Endothelial cell of umbilical vein (primary cell): ENCODE measurements at places on chromosomes 6 and 20. TPM values are rescaled to one million over a fixed set of nuclear protein-coding genes. Genes with fewer than 3 reads are reported as not detected.

GRCh38 chr20:420166-420620, 12.1 kb downstream of the RBCK1 start:
- DNase-seq = no peak

- DNase-seq = peak; percentile 82
These were observed 122.6 kb upstream of the MCHR2 start for GRCh38 chr6:100116411-100117194.

- DNase-seq = no peak
These were observed 41.9 kb upstream of the MRGBP start for GRCh38 chr20:62754122-62754990.

DNA sequence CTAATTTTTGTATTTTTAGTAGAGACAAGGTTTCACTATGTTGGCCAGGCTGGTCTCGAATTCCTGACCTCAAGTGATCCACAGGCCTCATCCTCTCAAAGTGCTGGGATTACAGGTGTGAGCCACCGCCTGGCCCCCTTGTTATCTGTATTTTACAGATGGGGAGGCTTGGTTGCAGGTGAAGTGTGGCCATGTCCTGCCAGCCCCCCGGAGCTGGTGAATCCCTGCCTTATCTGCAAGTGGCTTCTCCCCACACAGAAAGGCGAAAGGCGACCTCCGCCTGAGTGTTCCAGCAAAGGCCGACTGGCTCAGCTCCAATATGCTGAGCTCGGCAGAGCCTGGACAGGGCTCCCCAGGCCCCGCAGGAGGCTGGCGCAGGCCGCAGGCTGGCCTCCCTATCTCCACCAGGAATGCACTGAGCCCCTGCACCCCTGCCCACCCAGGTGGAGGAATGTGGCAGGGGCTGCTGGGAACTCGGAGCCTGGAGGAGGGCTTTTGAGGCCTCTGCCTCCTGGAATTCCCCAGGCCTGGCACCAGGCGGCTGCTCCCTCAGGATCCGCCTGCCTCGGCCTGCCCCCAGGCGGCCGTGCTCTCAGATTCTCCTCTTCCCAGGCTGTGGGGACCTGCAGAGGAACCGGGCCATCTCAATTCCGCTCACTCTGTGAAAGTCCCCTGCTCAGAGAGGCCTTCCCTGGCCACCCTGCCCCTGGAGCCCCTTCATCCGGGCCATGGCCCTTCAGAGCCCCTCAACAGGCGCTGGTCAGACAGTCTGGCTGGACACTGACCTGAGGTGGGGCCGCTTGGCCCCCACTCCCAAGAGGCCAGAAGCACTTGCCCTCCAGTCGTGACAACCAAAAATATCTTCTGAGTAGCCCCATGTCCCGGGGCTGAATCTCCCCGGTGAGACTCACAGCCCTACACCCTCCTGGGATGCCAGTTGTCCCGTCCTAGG, 9.3 kb upstream of the LAMA5 start:
- no peak for DNase-seq

- no peak for DNase-seq
These were observed 465.9 kb downstream of the KIF16B start for GRCh38 chr20:16107172-16107870.

GRCh38 chr20:24495266-24495665, 25.8 kb downstream of the SYNDIG1 start:
- DNase-seq = no peak

DNA sequence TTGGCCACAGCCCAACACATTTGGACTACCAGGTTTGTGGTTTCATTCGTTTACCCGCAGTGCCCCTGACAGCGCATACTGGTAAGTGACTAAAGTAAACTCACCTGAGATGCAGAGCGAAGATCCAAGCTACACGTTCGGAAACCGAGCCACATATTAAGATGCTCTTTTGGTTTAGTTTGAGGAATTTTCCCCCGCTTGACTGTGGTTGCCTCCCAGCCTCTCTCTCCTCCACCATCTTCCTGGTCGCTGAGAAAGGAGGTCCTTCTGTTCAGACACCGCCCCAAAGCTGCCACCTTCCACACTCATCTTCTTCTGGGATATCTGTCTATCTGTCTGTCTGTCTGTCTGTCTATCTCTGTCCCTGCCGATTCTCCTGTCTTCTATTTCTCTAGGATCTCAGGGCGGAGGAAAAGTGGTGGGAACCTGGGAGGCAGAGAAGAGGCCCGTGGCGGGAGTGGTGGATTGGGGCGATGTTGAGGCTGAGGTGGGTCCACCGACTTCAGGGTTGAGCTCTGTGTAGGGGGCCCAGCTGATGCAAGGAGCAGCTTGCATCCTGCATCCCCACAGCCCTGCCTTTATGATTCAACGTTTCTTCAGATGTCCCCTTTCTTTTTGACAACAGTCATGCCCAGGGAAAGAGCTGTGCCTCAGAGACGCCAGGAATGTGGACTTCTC, 196.9 kb upstream of the ZNF184 start:
- DNase-seq = no peak

- DNase-seq = no peak
These were observed 40.8 kb downstream of the KCNK17 start for GRCh38 chr6:39273406-39273821.

DNA sequence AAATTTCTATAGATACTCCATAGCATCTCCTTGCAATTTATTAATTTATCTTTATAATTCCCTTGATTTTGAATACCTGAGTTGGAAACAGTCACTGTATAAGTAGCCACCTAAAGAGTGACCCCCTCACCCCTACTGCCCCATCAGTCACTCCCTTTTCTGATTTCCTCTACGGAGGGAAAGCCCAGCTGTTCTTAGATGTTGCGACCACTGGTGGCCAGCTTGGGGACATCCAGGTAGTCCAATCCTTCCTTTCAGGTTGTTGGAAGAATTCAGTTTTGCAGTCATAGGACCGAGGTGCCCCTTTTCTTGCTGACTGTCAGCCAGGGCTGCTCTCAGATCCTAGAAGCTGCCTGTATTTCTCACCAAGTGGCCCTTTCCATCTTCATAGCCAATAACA, 87.8 kb downstream of the BMP6 start:
- no peak for DNase-seq

- no peak for DNase-seq
These were observed 55.1 kb downstream of the CHD6 start for GRCh38 chr20:41563087-41563486.

GRCh38 chr6:166543603-166544295, 42.7 kb downstream of the RAMACL start:
- DNase-seq = no peak

- no peak for DNase-seq
These were observed 7.4 kb downstream of the ADRM1 start for GRCh38 chr20:62309947-62310756.

- peak; percentile 10 for DNase-seq
These were observed 57.6 kb upstream of the IPCEF1 start for GRCh38 chr6:154414021-154414813.

DNA sequence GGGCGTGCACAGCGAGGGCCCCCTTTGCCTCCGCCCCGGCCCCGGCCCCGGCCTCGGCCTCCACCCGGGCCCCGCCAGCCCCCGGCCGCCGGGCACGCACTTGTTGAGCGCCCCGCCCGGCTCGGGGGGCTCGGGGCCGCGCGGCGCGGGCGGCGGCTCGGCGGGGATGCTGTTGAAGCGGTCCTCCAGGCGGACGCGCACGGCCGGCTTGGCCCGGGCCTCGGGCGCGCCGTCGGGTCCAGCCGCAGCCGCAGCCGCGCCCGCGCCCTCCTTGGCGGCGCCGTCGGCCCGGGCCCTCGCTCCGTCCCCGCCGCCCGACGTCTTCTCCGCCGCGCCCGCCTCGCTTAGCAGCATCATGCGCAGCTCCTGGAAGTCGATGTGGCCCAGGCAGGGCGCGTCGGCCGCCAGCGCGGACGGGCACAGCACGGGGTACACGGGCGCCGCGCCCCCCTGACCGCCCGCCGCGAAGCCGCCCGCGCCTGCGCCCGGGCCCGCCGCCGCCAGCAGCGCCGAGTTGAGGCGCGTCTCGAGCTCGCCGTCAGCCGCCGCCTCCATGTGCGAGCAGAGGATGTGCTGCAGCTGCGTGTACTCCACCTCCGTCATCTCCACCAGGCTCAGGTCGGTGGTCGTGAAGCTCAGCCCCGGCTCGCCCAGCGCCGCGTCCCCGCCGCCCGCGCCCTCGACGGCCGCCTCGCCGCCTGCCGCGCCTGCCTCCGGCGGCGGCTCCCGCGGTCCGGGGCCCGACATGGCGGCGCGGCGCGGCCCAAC, 514 bp downstream of the TCFL5 start:
- no peak for DNase-seq

GRCh38 chr20:1935696-1936366, 40.6 kb downstream of the SIRPA start:
- no peak for DNase-seq

- peak; percentile 81 for DNase-seq
These were observed 161.4 kb downstream of the FOXC1 start for GRCh38 chr6:1770968-1771723.

DNA sequence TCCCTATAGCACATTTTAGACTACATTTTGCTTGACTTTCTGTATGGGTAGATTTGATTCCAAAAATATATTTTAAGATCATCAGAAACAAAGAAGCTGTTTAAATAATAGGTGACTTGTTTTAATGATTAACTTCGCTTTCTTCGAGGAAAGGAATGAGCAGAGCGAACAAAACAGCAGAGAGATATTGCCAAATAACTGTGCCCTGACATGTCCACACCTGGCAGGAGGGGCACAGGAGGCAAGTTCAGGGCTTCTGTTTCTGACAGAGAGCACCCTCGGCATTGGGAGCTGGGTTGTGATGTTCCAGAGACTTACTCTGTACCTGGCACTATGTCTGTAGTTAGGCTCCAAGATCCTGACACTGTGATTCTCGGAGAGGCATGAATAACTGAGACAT, 155.7 kb upstream of the SASH1 start:
- no peak for DNase-seq

DNA sequence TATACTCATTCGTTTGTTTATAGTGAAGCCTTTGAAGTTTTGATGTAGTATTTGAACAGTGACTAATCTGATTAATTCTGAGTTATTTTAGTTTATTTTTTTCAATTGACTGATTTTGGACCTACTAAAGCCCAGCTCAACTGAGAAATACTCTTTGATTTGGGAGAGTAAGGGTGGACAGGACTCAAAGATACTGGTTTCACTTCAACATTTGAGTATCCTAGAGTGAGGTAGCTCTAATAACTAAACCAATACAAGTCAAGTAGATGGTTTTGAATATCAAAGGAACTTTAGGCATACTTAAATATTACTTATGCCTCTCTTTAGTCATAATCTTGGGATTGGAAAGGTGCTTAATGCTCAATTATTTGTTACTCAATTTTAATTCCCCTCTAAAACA, 65.6 kb downstream of the ZNF292 start:
- no peak for DNase-seq

GRCh38 chr20:63246490-63247288, 7.6 kb downstream of the NKAIN4 start:
- DNase-seq = no peak

DNA sequence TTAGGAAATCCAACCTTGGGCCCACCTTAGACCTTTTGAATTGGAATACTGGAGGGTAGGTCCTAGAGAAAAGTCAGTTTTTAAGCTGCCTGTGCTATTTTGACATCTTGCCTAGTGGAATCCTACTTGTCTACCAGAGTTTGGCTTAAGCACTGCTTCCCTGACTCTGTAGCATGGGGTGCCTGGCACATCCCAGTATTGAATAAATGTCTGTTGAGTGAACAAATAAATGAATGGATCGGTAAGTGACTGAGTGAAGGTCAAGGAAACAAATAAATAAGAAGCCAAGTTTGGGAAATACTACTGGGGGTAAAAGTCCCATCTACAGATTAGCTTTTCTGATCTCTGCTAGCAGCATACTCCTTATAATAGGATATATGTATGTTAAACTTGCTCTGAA, 140.5 kb downstream of the FNDC1 start:
- no peak for DNase-seq

- no peak for DNase-seq
These were observed 27.4 kb downstream of the ZC3H12D start for GRCh38 chr6:149457316-149457884.

DNA sequence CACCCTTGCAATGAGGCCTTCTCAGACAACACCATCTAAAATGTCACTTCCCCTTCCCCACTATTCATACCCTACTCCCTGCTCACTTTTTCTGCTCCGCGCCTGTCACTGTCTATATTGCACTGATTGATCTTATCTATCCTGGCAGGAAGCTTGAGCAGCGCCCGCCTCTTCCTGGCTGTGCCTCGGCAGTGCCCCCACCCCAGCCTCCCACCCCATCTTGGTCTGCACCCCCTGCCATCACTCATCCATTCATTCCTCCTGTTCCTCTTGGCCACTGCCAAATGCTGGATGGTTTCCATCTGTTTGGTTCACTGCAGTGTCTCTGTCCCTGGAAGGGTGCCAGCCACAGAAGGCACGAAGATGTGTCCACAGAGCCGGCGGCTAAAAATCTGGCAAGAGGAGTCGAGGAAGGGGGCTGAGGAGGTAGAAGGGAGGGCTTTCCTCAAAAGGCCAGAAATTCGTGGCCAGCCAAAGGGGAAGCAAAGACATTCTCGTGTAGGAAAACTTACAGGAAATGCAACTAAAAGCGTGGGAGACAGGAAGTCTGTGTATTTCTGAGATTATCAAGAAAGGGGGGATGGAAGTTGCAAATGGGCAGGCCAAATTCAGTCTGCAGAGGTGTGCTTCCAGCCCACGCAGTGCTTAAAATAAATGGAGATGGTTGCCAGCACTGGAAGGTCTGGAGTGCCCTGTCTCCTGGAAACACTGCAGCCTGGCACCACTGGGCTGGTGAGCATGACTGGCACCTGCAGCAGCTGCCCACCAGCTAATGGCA, 27.6 kb downstream of the SYNJ2 start:
- peak; percentile 89 for DNase-seq

GRCh38 chr20:1392443-1392692, 486 bp downstream of the FKBP1A start:
- no peak for DNase-seq

DNA sequence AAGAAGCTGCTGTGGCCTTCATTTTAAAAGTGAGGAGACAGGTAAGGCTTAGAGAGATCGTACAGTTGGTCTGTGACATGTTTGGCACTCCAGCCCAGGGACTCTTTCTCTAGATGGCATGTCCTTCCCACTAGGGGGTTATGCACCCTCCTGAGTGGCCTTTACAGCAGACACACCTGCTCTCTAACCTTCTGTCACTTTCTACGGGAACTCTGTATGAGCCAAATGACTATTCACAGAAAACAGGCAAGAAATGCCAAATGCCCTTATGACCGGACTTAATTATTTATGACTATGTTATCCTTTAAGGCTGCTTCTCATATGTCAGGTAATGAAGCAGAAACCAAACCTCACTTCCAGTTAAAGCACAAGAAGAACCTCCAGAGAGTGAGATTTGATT, 91.2 kb downstream of the MAP3K5 start:
- DNase-seq = no peak

GRCh38 chr6:87941556-87942358, 105.9 kb upstream of the SPACA1 start:
- no peak for DNase-seq

CCDC170 gene
- total RNA-seq = 0.07 and 0.53 TPM in 2 replicates

CALHM4 gene
- total RNA-seq = 0.72 TPM in 1 of 2 replicates, not detected in the other

TGM3 gene
- total RNA-seq = not detected in 2 replicates

HIVEP2 gene
- 4.7 and 5.2 TPM in 2 replicates for total RNA-seq

DSP gene
- total RNA-seq = 0.32 and 0.77 TPM in 2 replicates

TEAD3 gene
- 1.1 and 2.0 TPM in 2 replicates for total RNA-seq

SOX18 gene
- 175 and 211 TPM in 2 replicates for total RNA-seq

VNN1 gene
- total RNA-seq = not detected in 2 replicates

TFAP2A gene
- total RNA-seq = not detected in 2 replicates

RXRB gene
- 43.4 and 45.6 TPM in 2 replicates for total RNA-seq

AGER gene
- total RNA-seq = 12.0 and 18.5 TPM in 2 replicates

NRSN1 gene
- total RNA-seq = not detected in 2 replicates

CFB gene
- total RNA-seq = 0.51 and 1.5 TPM in 2 replicates

ENPP5 gene
- not detected in 2 replicates for total RNA-seq

ADGRG6 gene
- 99.3 and 113 TPM in 2 replicates for total RNA-seq
